ENCODE measurements at places on chromosomes 12 and 14.

- no peak for DNase-seq
Measured at GRCh38 chr12:1881301-1881700, 37.2 kb downstream of the CACNA2D4 start.

- no peak for DNase-seq
Measured at GRCh38 chr12:46667551-46667950, 158.2 kb downstream of the SLC38A4 start.

- DNase-seq: no peak
Measured at GRCh38 chr12:75717902-75718301, 206.5 kb upstream of the KRR1 start.

GRCh38 chr12:66409195-66409871 lies 107.0 kb downstream of the HELB start:
- DNase-seq: no peak

GRCh38 chr12:41473441-41473840 lies 285.3 kb downstream of the PDZRN4 start:
- no peak for DNase-seq

DNA sequence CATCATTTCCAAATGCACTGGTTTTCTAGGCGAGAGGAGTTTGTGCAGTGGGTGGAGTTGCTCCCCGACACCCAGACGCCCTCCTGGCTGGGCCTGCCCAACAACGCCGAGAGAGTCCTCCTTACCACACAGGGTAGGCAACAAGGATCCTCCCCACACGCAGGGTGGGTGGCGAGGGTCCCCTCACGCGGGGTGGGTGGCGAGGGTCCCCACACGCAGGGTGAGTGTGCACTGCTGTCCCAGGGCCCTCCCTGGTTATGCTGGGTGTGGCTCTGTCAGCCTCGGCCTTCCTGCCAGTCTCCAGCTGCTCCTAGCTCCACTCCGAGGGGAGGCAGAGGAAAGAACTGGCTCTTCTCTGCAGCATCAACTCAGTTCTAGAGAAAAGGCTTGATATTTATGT lies 42.3 kb downstream of the HSP90AA1 start:
- no peak for DNase-seq

GRCh38 chr12:108356835-108357806 lies 18.0 kb upstream of the CMKLR1 start:
- no peak for DNase-seq

- DNase-seq: no peak
Measured at GRCh38 chr12:1206118-1206734, 215.2 kb downstream of the ERC1 start.

DNA sequence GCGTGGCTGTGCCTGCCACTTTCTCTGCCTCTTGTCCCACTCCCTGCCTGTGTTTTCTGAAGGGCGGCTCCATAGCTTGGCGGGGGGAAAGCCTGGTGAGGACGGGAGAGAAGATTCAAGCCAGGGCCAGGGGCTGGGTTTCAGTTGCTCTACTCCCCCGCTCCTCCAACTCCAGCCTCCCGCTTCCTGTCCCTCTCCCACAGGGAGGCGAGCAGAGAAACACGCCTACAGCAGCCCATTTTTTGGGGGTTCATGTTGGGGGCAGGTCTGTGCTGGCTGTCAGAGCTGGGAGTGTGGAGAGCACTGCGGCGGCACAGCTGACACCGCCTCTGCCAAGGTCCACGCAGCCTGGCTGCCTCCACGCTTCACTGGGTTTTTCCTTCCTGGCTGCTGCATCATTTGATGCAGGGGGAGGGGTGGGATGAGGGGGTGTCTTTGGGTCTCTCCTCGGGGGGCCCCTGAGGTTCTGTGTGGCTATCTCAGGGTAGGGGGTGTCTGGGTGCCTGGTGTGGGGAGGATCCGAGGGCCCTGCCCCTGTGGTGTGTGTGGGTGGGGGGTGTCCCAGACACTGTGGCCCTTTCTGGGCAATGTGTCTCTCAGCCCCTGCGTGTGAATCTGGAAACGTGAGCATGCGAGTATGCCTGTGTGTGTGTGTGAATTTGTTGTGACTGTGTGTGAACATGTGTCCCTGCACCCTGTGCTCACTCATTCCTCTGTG lies 10.7 kb upstream of the KRT80 start:
- DNase-seq: no peak

DNA sequence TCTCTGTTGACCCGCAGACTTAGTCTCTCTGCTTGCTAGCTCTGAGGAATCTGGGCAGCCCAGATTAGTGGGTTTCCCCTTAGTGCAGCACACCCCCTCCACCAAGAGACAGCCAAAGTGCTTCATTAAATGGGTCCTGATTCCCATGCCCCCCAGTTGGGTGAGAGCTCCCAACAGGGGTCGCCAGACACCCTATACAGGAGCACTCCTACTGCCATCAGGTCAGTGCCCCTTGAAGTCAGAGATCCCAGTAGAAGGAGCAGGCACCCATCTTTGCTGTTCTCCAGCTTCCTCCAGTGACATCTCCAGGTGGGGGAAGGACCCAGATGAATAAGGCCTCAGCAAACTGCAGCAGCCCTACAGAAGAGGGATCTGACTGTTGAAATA lies 36.7 kb upstream of the C14orf132 start:
- DNase-seq: no peak

GRCh38 chr12:93802293-93802692 lies 125.1 kb downstream of the CRADD start:
- DNase-seq: no peak

GRCh38 chr12:5345534-5345933 lies 86.4 kb upstream of the NTF3 start:
- DNase-seq: no peak

GRCh38 chr12:119153477-119154434 lies 25.0 kb upstream of the HSPB8 start:
- DNase-seq: no peak

GRCh38 chr12:89183985-89184435 lies 168.3 kb downstream of the DUSP6 start:
- DNase-seq: no peak

DNA sequence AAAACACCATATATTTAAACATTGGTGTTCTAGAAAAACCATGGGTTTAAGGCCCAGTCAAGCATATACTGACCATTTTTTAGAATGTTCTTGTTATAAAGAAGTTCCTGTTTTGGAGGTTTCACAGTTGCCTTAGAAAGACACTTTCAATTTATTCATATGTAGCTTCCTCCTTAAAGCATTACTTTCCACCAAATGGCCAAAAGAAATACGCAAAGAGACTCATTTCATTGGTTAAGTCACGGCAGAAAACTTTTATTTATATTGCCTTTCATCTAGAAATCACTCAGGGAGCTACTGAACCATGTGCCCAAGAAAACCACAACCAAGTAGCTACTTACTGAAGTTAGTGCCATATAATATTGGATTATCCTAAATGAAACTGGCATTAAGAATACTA lies 40.0 kb downstream of the MYBPC1 start:
- DNase-seq: no peak

GRCh38 chr12:5243014-5243413 lies 188.9 kb upstream of the NTF3 start:
- no peak for DNase-seq

DNA sequence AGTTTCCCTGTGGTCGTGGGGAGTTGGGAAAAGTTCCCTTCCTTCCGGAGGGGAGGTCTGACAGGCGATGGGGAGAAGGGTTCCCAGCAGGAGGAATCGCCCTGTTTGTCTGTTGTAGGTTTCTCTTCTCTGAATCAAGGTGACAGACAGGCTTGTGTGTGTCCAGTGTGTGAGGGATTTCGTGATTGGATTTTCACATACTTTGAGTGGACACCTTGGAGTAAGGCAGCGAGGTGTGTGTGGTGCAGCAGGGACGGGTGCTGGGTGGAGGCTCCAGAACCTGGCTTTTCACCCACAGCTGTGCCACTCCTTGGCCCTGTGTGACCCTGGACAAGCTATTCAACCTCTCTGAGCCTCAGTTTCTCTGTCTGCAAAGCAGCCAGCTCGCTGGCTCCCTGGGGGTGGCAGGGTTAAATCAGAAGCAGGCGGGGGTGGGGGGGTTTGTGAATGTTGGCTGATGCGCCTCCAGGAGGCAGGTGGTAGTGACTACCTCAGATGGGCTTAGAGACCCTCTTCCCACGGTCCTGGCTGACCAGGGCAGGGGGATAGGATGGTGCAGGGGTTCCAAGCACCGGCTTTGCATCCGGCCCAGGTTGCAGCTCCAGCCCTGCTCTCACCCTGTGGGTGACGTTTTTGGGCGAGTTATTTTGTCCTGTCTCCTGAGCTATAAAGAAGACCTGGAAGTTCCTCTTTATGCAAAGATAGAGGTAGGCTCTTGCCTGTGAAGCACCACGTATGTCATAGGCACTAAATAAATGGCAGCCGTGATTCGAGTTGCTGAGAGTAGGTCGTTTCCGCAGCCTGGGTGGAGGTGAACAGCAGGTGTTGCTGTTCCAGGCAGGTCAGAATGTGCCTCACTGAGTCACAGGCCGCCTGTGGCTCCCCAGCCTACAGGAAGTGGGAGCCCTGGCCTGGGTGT lies 679 bp downstream of the BDKRB2 start:
- DNase-seq: no peak

DNA sequence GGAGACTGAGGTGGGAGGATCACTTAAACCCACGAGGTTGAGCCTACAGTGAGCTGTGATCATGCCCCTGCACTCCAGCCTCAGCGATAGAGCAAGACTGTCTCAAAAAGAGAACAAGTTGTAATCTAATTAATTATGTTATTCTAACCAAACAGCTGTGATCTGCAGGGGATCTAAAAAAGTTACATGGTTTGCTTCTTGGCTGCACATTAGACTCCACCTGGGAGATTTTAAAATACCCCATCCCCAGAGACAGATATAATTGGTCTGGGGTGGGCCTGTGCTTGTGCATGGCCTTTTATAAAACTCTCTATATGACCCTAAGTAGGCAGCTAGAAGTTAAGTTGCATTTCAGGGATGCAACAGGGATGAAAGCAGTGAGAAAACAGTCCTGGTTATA lies 76.7 kb downstream of the SCAF11 start:
- no peak for DNase-seq

- no peak for DNase-seq
Measured at GRCh38 chr14:87203346-87203745, 789.6 kb downstream of the GALC start.

- no peak for DNase-seq
Measured at GRCh38 chr12:116689979-116690744, 47.7 kb downstream of the SPRING1 start.

GRCh38 chr12:125314051-125314755 lies 249.0 kb downstream of the AACS start:
- DNase-seq: no peak

GRCh38 chr12:2018391-2018790 lies 14.1 kb upstream of the DCP1B start:
- DNase-seq: no peak

DNA sequence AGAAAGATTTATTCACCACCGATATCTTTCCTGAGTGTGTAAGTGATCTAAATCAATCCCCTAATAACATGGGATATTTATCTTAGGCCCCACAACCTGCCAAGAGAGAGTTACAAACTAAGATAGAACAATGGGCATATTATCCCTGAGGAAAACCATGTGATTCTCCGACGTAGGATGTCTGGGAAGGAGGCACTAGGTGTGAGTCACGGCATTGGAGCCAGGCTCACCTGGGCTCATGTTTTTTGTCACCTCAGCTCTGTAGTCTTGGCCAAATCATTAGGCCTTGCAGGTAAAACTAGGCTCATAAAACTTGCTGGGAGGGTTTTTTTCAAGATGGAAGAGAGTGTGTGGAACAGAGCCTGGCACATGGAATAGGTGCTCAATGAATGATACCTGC lies 129.7 kb upstream of the PLEKHG7 start:
- no peak for DNase-seq

DNA sequence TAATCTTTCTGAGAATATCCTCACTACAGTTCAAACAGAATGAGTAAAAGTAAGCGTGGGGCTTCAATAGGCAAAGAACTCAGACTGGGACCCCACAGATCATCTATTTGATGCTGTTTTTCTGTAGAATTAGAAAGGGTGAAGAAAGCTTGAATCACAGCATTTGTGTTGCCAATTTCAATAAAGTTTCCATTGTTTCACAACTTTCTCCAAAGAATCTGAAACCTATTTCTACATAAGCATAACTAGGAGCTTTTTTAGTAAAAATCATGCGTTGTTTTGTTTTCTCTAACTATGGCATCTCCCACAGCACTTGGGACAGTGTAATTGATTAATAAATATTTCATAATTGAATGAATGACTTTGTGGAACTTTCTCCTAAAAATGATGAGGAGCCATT lies 16.7 kb upstream of the NEDD1 start:
- DNase-seq: no peak

DNA sequence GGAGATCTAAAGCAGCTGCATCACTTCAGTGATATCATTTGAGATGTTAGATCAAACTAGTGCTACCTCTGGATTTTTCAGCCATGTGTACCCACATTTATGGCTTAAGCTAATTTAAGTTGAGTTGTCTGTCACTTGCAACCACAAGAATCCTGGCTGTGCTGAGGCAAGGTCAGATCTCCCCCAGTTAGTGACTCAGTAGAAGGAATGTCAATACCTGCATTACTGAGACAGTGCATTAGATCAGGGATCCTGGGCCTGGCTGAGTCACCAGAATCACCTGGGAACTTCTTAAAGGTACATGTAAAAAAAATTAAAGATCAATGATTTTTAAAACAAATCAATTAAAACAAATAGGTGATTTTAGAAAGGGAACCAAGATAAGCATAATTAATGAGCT lies 84.6 kb upstream of the GRIN2B start:
- DNase-seq: no peak

GRCh38 chr12:63208956-63209355 lies 58.0 kb upstream of the AVPR1A start:
- DNase-seq: no peak

GRCh38 chr12:99311373-99311772 lies 336.2 kb upstream of the GARIN6 start:
- no peak for DNase-seq

DNA sequence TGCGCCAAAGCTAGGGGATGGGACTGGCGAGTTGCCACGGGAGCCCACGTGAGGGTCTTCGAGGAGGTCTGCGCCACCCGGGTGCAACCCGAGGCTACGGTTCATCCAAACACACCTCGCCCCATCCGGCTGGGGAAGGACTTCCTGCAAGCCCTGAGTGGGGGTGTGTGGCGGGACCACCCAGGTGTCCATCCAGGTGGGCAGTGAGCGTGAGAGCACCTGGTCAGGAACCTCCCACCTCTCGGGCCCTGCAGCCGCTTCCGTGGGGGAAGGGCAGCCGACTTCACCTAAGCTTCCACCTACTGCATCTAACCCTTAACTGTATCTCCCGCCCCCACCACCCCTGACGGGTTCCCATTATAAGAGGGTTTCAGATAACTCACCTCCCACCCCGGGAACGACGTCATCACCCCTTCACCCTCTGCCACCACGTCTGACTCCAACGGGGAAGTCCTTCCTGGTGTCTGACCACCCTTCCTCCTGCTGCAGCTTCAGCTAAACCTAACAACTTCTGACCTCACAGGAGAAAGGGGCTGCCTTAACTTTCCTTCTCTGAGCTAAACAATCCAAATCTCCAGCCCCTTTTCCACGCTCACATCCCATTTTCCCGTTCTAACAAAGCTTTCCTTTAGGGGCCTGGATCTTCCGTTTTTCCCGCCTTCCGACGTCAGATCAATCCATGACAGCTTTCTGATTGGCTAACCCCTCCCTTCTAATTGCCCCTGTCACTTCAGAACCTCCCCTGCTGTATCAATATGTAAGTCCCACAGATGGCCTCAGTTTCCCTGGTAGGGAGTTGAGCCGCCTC lies 27.4 kb upstream of the SMUG1 start:
- no peak for DNase-seq
